ENCODE measurements at places on chromosomes 2 and 18. TPM values are rescaled to one million over a fixed set of nuclear protein-coding genes. Genes with fewer than 3 reads are reported as not detected.

MYO1B gene
- total RNA-seq = 25.5 TPM

ACYP2 gene
- 14.0 TPM for total RNA-seq

RNF144A gene
- total RNA-seq = 11.5 TPM

RGPD3 gene
- 0.67 TPM for total RNA-seq

KIAA1328 gene
- 51.2 TPM for total RNA-seq

NYAP2 gene
- total RNA-seq = not detected

RHBDD1 gene
- 68.5 TPM for total RNA-seq

C2orf74 gene
- not detected for total RNA-seq

FLACC1 gene
- 6.6 TPM for total RNA-seq

Data from Peyer's patch (tissue), 4 donors.